NCI-H69 (cell line): ENCODE measurements at places on chromosomes 3 and 15.

- DNase-seq, result peak; percentile 81
Observed at GRCh38 chr3:4712109-4712508, 219.0 kb downstream of the ITPR1 start.

GRCh38 chr15:77526595-77527163, 106.0 kb downstream of the HMG20A start:
- no peak for DNase-seq

DNA sequence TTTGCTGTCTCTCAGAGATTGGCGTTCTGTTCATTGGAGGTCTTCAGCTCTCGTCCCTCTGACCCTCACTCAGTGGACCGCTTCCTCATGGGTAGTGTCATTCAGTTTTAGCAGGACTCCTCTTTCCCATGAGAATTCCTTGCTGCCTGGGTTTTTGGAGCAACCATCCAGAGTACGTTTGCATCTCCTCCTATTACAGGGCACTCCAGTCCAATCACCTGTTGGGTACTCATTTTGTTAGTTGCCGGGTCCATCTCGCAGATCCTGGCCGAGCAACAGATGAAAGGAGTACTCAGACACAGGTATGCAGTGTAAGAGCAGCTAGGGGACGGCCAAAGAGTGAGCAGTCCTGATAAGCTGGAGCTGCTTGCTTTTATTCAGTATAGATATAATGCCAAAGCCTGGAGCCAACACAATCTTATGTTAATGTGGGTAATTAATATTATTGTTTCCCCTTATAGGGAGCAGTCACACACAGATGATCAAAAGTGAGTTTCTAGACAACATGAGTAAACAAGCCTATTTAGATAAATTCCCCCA, 49.6 kb downstream of the ISG20 start:
- no peak for DNase-seq

GRCh38 chr3:155270485-155271342, 22.8 kb downstream of the STRIT1 start:
- no peak for DNase-seq

- DNase-seq, result no peak
Observed at GRCh38 chr15:98916826-98917225, 90.8 kb downstream of the PGPEP1L start.

DNA sequence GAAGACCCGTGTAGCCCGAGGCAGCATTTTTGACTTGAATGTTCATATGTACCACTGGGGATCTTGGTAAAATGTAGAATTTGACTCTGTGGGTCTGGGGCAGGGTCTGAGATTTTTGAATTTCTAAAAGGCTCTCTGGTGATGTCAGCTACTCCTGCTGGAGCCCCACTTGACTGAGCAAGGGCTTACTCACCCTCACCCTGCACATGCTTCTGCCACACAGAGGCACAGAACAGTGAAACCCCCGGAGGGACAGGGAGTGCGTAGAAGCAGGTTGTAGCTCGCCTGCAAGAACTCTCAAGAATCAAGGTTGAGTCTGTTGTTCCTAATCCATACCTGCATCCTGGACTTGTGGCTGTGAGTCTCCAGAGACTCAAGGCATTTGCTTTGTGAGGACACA, 41.1 kb downstream of the SLCO3A1 start:
- DNase-seq, result no peak
